ENCODE measurements at places on chromosomes 1 and 21.

DNA sequence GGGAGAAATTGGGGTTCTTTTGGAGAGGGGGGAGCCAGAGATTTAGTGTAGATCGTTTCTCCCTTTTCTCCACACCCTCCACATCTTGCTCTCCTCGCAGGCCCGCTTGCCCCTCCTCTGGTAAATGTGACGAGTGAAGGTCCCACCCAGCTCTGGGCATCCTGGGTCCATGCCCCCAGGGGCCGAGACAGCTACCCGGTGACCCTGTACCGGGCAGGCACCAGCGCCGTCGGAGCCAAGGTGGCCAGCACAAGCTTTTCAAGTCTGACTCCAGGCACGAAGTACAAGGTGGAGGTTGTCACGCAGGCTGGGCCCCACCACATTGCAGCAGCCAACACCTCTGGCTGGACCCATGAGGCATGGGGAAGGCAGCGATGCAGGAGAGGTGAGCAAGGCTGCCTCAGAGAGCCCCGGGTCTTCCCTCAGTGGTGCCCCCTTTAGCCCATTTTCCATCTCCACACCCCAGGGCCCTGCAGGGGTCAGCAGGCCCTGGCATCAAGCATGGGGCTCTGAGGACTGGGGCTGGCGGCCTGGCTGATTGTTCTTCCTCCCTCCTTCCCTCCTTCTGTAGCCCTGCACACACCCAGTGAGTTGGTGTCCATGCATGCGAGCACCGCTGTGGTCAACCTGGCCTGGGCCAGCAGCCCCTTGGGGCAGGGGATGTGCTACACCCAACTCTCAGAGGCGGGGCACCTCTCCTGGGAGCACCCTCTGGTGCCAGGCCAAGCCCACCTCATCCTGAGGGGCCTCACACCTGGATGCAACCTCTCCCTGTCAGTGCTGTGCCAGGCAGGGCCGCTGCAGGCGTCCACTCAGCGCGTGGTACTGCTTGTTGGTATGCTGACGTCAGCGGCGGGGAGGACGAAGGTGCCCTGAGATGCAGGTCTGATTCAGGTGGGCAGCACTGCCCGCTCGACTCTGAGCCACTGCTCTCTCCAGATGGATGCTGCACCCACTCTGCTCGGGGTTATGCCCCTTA lies 16.4 kb upstream of the LGR6 start:
- DNase-seq = no peak

- no peak for DNase-seq
Observed at GRCh38 chr1:167791281-167792187, 69.8 kb downstream of the MPZL1 start.

DNA sequence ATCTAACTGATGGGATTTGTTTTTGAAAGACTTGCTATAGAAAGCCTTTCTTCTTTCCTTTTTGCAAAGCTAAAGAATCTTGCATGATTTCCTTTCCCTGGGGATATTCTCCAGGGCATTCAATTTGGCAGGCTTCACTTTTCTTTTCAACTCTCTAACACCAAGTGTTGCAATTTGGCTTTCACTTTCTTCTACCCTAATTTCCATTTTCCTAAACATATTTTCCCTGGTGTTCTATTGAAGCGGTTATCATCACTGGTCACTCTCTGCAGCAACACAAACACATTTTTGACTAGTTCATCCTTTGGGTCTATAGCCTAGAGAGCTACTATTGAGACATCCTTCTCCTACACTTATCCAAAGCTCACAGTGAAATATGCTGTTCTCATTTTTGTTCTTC lies 424.5 kb downstream of the NEGR1 start:
- no peak for DNase-seq

- no peak for DNase-seq
Observed at GRCh38 chr21:37917612-37918011, 1.4 kb upstream of the KCNJ6 start.

GRCh38 chr1:161777261-161777660 lies 11.1 kb downstream of the ATF6 start:
- no peak for DNase-seq

Data from left colon (tissue), 2 donors.